Caco-2 (cell line): ENCODE measurements at places on chromosomes 2 and 18. TPM values are rescaled to one million over a fixed set of nuclear protein-coding genes. Genes with fewer than 3 reads are reported as not detected.
A peak's percentile ranks its signal among the peaks of the same experiment; 100 is the strongest.

PTPN18 gene
- total RNA-seq: 46.5 and 51.0 TPM in 2 replicates

VWA3B gene
- not detected in 2 replicates for total RNA-seq

BOK gene
- 18.0 and 18.6 TPM in 2 replicates for total RNA-seq

ATF2 gene
- total RNA-seq: 44.0 and 47.1 TPM in 2 replicates

ALPP gene
- 4.9 and 5.8 TPM in 2 replicates for total RNA-seq

CYTIP gene
- 0.26 and 1.1 TPM in 2 replicates for total RNA-seq

FBXO48 gene
- 1.1 and 1.2 TPM in 2 replicates for total RNA-seq

LRATD1 gene
- total RNA-seq: 0.27 and 0.35 TPM in 2 replicates

BMP10 gene
- not detected in 2 replicates for total RNA-seq

UPP2 gene
- total RNA-seq: not detected in 2 replicates

TRIM54 gene
- total RNA-seq: 0.25 TPM in 1 of 2 replicates, not detected in the other

DNA sequence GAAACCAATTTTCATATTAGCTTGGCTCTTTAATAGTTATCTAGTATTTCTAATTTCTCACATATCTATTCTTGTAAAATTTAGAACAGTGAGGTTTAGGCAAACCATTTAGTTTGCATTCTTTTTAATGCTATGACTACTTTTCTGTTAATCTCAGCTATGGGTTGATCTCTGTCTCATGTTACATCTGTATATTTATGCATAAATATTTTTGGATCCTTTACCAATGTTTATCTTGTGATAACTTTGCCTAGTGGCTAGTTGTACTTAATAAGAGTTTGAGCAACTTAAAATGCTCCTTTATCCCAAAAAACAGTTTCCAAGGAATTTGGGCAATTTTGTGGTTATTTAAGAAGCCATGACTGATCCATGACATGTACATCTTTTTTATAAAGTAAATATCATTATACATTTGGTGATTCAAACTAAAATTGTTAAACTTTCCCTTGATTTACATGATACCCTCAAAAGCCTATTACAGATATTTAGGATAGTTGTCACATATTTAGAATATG lies 86.3 kb downstream of the R3HDM1 start:
- DNase-seq: no peak

DNA sequence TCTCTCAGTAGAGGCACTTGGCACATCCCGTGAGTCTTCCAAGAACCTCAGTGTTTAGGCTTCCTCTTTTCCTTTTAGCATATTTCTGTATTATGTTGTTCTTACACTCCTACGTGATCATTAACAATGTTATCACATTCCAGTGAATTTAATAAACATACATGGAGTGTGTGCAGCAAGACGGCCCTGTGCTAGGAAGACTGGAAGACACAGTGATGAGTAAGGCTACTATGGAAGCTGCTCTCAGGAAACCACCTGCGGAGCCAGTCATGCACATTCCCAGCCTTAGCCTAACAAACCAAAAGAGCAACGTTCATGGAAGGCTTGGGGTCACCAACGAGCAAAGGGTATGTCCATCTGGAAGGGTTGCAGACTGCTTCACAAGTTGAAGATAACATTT lies 103.4 kb downstream of the ETAA1 start:
- DNase-seq: no peak

DNA sequence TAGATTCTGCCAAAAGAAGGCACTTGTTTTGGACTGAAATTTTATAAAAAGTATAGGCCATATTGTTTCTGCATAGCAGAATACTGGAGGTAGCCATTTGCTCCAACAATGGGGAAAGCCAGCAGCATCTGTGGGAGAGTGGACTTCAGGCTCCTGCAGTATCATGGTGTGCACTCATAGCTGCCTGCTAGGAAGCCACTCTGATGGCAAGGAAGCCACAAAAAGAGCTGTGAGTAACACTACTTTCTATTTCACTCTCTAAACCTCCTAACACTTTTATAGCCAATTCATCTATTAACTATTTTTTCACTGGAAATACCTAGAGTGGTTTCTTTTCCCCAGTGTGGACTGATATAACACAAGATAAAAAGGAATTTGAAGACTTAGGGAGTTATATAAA lies 144.4 kb upstream of the KCNJ3 start:
- no peak for DNase-seq

GRCh38 chr2:28471214-28471613 lies 24.6 kb upstream of the PLB1 start:
- peak; percentile 49 for DNase-seq

DNA sequence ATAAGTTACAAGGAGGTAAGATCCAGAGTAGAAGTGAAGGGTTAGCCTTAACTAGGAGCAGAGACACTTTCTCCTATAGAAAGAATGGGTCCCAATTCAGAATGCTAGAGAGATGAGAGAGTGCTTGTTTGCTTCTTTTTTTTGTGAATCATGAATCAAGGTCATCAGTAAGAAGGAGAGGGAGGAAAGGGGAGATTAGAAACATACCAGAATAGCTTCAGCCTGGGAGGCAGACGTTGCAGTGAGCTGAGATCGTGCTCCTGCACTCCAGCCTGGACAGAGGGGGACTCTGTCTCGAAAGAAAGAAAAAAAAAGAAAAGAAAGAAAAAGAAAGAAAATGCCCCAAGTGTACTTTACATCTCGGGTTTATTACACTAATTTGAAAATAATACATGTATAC lies 55.8 kb upstream of the SLC35F5 start:
- no peak for DNase-seq

DNA sequence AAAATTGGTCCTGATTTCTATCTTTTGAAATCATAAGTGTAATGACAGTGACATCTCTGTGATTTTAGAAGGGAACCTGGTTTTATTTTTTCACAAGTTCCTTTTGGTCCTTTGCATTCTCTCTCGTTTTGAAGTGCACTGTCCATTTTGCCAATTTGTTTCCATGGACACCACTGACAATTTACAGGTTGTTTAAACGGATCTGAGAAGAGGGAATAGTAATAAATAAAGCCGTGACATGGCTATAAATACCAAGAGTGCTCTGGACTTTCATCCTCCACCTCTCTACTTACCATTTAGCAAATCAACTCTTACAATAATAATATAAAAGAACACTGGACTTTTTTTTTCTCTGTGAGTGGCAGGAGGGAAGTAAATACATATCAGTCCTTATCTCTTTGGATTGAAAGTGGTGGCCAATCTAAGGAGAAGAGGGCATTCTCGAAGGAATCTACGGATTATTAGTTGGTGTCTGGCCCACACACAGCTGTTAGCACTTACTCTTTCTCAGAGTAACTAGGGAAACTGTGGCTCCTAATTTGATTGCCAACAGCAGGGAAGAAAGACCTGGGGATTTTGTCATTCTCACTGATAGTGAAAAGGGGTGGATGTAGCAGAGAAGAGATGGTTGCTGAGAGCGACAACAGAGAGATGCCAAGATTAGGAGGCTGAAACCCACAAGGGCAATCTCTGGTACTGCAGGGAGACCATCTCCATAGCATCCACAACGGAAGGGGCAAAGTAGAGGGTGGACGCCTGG lies 108.7 kb upstream of the FSHR start:
- no peak for DNase-seq

- DNase-seq: no peak
Observed at GRCh38 chr2:232871418-232871834, 1.4 kb downstream of the SNORC start.

GRCh38 chr2:3126171-3126910 lies 251.3 kb downstream of the EIPR1 start:
- DNase-seq: no peak

DNA sequence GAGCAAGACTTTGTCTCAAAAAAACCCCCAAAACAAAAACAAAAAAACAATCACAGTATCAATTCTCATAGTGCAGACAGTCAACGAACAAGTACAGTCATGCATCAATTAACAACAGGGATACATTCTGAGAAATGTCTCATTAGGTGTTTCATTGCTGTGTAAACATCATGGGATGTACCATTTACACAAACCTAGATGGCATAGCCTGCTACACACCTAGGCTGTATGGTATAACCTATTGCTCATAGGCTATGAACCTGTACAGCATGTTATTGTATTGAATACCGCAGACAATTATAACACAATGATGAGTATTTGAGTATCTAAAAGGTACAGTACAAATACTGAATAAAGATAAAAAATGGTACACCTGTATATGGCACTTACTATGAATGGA lies 67.8 kb upstream of the LMAN1 start:
- DNase-seq: no peak

- peak; percentile 14 for DNase-seq
Observed at GRCh38 chr2:12931186-12931844, 214.6 kb downstream of the TRIB2 start.

DNA sequence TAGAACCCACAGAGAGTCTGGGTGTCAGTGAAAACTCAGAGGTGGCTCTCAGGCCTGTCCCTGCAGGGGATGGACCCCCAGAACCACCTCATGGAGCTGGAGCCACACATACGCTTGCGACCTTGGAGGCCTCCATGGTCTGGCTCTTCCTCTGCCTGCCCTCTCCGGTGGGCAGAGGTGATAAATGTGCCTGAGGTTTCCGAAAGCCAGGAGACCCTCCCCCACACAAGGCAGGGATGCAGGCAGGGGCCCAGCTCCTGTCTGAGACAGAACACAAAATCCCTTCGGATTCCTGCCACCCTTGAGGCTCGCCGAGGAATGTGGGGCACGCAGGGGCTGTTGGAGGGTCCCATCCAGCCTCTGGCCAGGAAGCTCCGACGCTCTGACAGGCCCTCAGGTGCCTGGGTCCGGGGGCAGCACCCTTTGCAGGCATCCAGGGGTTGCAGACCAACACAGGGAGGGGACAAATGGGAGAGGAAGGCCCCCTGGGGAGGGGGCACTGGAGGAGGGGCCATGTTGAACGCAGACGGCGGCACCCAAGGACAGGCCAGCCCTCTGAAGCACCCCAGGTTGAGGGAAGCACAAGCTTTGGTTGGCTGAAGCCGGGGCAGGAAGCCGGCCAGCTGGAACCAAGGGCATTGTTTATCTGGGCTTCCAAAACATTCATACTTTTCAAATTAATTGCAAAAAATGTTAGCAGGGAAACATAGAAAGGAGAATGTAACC lies 4.1 kb upstream of the SNED1 start:
- peak; percentile 17 for DNase-seq

DNA sequence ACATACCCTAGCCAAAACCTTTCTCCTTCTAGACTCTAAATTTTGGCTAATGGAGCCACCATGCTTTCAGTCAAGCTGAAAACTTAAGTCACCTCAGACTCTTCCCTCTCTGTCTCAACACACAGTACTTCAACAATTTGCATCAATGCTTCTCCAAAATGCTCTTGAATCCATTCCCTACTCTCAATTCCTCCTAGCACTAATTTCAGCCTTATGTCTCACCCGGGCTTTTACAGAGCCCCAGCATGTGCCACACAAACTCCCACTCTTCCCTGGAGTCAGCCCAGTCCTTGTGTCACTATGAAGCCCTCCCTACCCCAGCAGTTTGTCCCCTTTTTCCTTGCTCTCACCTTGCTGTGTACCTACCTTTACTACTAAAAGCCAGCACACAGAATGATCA lies 38.7 kb downstream of the AAK1 start:
- no peak for DNase-seq

DNA sequence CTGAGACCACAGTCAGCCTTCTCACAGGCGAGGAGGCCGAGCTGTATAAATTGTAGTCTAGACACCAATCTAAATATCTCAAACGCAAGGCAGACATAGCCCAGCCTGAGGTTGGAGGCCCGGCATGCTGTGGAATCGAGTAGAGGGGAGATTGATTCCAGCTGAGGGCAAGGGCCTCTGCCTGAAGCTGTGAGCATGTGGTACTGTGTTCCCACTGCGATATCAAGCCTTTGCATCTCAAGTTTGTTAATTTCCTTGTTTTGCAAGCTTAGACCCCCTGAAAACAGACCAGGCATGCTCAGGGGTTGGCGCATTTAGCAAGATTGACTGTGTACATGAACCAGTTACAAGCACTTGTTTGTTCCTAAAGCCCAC lies 65.1 kb upstream of the FOSL2 start:
- DNase-seq: no peak

- DNase-seq: no peak
Observed at GRCh38 chr2:213145715-213146242, 5.6 kb downstream of the IKZF2 start.

- DNase-seq: no peak
Observed at GRCh38 chr2:146665800-146666199, 1179.0 kb upstream of the ACVR2A start.

DNA sequence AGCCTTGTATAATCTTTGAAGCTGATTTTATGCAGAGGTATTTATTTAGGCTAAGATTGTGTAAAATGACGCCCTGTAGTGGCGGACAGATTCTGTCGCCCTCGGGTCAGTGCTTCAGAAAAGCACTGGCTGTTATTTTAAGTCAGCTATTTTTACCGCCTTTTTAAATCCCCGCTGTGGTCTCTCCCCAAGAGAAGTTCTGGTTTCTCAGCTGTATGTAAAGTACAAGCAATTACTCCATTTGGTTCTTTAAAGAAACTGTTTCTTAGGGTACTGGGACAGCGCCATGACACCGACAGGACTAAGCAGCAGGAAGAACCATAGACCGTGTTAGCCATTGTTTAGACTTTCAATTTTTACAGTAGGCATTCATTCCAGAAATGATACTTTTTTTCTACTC lies 65.0 kb downstream of the UGGT1 start:
- no peak for DNase-seq

DNA sequence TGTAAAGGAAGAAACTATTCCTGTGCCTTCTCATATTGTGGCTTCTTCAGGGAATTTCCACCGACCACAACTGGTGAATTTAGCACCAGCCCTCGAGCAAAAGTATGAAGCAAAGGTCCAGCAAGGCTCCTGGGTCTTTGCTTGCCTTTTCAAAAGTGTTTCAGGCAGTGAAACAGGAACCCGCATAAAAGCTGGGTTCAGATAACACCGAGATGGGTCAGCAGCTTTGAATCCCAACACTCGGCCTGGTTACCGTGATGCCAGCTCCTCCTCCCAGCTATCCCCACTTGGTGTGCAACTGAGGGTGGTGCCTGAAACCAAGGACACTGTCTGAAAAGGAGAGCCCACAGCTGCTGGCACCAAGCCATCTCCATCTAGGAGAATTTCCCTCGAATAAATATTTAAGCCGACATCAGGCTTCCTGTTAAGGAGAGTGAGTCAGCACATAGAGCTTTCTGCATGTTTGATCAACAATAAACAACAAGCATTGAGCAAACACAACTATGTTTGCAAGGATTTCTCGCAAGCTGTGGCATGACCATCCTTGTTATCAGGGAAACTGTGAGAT lies 69.5 kb downstream of the ANTXR1 start:
- no peak for DNase-seq

DNA sequence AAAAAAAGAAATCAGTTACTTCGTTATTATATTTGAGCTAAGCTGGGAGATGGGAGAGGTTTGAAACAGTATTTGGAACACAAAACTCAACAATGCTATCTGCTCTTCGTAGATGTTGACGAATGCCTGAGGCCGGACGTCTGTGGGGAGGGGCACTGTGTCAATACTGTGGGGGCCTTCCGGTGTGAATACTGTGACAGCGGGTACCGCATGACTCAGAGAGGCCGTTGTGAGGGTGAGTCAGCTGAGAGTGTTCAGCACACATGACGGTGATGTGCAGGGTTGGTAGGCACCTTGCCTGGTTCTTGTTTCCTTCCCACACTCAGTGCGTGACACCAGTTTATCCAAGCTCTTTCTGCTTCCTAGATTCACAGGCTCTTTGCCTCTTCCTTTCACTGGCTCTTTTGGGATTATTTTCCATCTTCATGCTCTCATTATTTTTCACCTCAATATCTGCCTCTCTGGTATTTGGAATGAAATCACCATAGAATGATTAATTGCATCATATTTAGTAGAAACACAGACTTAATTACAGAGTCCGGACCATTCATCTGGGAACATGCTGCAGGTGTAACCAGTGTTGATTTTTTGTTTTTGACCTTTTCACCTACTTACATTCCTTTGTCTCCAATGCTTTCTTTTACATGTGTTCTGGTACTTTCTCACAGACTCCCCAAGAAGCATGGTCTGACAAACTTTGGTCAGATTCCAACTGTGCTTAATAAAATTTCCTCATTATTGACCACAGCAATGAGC lies 200.6 kb upstream of the RASGRP3 start:
- DNase-seq: peak; percentile 21

GRCh38 chr18:6199777-6200176 lies 214.9 kb downstream of the L3MBTL4 start:
- no peak for DNase-seq
